Osteocyte (in vitro differentiated cells): ENCODE measurements at places on chromosomes 13 and 19. TPM values are rescaled to one million over a fixed set of nuclear protein-coding genes. Genes with fewer than 3 reads are reported as not detected.

DNA sequence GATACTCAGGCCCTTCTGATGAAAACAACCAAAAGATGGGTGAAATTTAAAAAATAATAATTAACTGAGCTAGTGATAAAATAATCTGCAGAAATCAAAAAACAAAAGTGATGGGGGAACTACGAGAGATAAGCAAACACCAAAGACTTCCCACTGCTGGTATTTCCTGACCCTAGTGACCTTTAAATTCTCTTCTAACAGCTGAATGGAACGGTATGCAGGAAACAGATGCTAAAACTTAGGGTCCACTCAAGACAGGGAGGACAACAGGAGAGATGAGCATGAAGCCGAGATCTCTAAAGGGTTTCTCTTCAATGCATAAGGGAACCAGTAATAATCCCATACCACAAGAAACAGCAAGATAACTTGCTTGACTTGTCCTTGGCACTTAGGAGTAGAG, 50.8 kb downstream of the USP12 start:
- DNase-seq, result no peak

Gene KIR3DL1
- not detected in 2 replicates for total RNA-seq

Gene ZNF99
- not detected in 2 replicates for total RNA-seq

DNA sequence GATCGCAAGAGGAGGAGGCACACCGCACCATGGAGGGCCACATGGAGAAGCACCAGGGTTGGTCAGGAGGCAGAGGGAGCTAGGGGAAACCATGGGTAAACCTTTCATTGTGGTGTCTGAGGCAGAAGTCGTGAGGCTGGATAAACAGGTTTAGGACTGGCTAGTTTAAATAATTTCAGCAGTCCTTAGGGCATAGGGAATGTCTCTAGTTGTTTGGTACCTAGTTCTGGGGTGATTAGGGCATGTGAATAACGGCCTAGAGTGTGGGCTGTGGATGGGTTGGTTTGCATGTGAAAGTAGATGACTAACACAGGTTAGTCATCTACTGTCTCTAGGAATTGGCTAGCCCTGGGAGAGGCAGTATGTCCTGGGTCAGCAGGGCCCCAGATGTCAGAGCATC, 102.3 kb downstream of the STOML3 start:
- no peak for DNase-seq

- DNase-seq, result no peak
Observed at GRCh38 chr13:45733361-45733760, 31.2 kb downstream of the CBY2 start.

DNA sequence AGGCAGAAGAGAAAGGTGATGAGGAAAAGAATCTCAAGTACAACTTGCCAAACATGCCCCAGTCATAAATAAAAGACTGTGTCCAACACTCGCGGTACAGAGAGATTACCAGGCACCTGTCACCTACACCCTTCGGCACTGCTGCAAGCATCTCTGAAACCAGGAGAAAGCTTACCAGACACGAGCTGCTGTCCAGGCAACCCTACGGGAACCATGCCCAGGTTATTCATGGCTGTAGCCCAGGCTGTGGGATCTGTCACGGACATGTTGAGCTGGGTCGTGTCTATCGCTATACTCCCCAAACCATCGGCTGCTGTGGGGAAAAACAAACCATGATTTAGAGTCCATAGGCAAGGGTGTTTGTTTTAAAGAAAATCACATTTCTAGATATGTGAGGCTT, 375.0 kb downstream of the ENOX1 start:
- no peak for DNase-seq

Gene ZFP14
- 6.0 and 6.6 TPM in 2 replicates for total RNA-seq

Gene NLRP4
- not detected in 2 replicates for total RNA-seq

Gene ZNF575
- 6.5 and 6.9 TPM in 2 replicates for total RNA-seq

GRCh38 chr13:94646904-94647303, 45.2 kb downstream of the GPR180 start:
- no peak for DNase-seq

DNA sequence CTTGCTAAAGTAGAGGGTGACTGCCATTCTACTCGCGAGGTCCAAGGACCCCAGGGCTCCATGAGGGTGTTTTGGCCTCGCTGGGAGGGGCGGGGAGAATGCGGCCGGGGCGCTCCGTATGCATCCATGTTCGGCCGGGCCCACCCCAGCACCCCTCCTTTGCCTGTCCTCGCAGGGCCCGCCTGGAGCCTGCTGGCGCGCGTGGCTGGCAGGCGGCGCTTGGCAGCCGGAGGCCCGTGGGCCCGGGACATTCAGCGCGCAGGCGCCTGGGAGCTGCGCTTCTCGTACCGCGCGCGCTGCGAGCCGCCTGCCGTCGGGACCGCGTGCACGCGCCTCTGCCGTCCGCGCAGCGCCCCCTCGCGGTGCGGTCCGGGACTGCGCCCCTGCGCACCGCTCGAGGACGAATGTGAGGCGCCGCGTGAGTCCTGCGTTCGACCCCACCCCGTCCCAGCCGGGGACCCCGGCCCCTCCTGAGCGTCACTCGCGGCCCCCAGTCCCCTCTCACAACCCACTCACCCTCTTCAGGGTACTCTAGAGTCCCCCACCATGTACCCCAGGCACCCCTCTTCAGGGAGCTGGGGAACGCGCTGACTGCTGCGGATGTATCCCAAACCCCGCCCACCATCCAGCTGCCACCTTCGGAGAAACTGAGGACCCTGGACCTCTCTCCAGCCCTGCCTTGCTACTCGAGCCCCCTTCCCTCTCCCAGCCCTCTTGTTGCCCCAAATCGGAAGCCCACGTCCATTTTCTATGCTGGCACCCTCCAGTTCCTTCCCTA, 4.1 kb downstream of the DLL3 start:
- no peak for DNase-seq

DNA sequence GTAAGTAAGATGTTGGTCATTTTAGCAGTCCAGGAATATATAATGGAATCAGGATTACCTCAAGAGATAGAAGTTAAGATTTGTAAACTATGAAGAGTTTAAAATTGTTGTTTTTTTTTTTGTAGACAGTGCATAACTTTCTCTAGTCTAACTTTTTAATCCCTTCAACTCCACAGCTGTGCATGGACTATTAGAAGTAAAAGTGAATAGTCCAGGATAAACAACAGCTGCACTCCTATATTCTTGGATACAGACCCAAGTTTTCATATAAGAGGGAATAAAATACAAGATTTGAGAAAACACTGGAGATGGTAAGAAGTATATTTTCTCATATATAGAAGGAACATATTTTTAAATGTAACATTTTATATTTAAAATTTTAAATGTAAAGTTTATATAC, 1509.9 kb downstream of the SLITRK5 start:
- DNase-seq, result no peak

Gene SLAIN1
- 0.16 TPM in 1 of 2 replicates, not detected in the other for total RNA-seq

Gene PEG3
- total RNA-seq, result not detected in 2 replicates

GRCh38 chr13:44805585-44805984, 183.7 kb downstream of the NUFIP1 start:
- no peak for DNase-seq

- DNase-seq, result no peak
Observed at GRCh38 chr19:5680084-5680436, 256 bp downstream of the MICOS13 start.

Gene ZNF700
- 6.7 and 8.0 TPM in 2 replicates for total RNA-seq

DNA sequence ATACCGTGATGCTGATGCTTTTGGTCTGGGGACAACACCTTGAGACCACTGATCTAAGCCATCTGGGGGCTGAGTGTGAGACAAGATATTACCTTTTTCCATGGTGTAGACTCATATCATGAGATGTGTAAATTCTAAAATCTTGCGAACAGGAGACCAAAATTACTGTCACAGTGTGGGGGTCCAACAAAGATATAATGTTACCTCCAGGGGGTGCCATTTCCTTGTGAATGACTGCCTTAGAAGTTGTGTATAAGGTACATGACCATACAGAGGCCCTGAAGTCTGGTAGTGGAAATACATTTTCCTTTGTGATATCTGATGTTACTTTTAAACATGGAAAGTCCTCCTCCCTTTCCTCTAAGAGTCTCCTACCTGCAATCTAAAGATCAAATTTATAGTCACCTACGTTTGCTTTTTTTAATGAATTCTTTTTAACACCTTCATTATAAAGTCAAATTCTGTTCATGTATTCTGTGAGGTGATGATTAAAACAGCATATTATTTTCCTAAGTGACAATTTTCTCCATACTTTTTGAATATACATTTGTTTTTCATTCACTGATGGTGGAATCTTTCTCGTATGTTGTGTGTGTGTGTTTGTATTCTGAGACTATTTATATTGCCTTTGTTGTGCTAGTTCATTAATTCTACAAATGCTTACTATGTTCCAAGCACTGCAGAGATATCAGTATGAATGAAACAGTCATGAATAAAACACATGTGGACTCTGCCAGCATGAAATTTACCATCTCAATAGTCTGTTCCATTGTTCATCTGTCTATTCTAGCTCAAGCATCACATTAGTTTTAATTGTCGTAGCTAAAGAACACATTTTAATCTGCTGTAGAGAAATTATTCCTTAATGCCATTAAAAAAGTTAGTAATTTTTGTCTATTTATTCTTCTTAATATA, 113.7 kb downstream of the RFC3 start:
- DNase-seq, result no peak

GRCh38 chr19:6459262-6460098, at the start of gene SLC25A23:
Gene SLC25A23 (minus strand): TSS chr19:6459792. CDS start chr19:6459628, 164 bp downstream.
- DNase-seq, result peak; percentile 87

GRCh38 chr19:43605875-43606568, 5.9 kb upstream of the SRRM5 start:
- no peak for DNase-seq

Gene TRPM4
- 28.5 and 28.7 TPM in 2 replicates for total RNA-seq

DNA sequence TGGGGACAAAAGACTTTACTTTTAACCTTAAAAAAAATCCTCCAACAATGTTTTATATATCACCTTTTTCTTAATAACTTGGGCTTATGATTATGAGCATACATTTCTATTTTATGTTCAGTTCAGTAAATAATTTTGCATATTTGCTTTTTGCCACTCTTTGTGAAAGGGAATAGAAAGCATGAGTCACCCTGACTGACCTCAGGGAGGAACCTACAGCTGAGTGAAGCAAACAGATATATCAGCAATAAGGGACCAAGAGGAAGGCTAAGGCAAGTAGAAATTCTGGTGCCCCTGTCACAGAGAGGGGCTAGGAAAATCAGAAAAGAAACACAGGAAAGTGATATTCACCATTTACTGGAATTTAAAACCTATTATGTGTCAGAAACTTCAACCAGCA, 37.2 kb upstream of the SOHLH2 start:
- no peak for DNase-seq

Gene TRPC4
- 6.3 and 6.8 TPM in 2 replicates for total RNA-seq

Gene TEX29
- 1.9 TPM in 1 of 2 replicates, not detected in the other for total RNA-seq

Gene PDCD2L
- 7.1 and 11.1 TPM in 2 replicates for total RNA-seq

Gene ZNF560
- not detected in 2 replicates for total RNA-seq

DNA sequence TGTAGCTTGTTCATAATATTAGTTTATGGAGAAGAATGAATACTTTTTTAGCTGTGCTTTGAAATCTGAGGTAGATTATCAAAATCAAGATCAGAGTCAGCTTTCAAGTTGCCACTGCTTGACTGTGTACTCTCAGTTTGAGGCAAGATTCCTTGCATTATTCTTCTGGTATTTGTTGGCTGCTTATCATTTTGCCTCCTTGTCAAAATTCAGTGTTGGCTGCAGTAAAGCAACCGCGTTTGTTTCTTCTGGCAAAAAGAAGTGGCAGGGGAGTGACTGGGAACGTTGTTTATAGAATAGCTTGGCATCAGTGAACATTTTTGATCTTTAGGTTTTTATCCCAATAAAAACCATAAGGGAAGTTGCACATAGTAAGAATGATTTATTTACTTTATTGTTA, 419.3 kb upstream of the GPC6 start:
- no peak for DNase-seq

DNA sequence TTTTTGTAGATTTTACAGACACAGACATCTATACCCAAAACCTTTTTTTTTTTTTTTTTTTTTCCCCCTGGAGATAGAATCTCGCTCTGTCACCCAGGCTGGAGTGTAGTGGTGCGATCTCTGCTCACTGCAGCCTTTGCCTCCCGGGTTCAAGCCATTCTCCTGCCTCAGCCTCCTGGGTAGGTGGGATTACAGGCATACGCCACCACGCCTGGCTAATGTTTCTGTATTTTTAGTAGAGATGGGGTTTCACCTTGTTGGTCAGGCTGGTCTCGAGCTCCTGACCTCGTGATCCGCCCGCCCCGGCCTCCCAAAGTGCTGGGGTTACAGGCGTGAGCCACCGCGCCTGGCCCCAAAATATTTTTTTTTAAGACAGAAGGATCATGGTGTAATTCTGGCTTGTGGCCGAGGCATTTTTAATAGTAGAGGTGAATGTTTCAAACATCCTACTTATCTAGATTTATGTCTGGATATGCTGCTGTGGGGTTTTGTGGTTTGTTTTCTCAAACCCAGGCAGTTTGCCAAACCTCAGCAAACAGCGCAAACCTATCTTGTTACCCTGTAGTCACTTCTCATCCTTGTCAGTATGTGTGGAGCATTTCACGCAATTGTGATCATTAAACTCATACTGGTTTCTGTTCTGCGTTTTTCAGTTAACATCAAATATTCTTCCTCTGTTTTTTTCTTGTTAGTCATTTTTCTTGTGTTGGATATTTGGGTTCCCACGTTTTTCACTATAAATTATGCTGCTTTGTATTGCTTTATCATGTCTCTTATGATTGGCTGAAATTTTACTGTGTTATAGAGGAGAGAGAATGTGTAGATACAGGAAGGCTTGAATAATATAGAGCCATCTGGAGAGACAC, 36.2 kb upstream of the GARRE1 start:
- DNase-seq, result no peak

- no peak for DNase-seq
Observed at GRCh38 chr19:47176071-47176626, 45.5 kb downstream of the SAE1 start.

DNA sequence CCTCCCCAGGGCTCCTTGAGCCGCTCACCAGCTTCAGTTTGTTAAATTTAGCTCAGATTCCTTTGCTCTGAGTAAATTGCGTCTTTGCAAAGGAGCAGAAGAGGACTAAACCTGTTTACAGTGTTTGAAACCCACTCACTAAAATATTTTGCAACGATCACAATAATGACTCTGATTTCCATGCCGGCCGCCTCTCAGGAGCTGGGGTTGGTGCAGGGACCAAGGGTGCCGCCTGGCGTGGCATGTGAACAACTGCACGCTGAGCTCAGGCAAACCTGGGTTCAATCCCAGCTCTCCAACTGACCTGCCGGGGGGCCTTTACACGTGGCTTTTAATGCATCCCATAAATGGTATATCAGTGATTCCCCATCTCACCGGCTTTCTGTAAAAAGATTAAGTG, 68.7 kb upstream of the CACNA1A start:
- DNase-seq, result no peak

DNA sequence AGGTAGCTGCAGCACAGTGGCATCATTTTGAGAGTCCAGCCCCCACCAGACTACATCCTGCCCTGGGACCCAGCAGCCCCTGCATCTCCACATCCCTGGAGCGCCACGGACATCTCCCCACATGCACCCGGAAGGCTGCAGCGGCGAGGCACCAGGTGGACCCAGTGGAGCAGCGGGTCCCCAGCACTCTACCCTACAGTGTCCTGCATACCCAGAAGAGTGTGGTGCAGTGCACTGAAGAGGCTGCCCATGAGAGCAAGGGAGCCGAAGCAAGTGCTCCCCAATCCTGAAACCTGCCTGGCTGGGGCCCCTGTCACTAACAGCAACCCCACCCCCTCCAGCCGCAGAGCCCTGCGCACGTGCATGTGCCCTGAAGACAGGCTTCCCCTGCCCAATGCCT, 21.3 kb upstream of the SLC7A9 start:
- DNase-seq, result peak; percentile 73
